ENCODE measurements at places on chromosomes 16 and 17.
A peak's percentile ranks its signal among the peaks of the same experiment; 100 is the strongest.

- DNase-seq, result no peak
These were observed 661.9 kb upstream of the SALL1 start for GRCh38 chr16:51812945-51813344.

- no peak for DNase-seq
These were observed 500 bp downstream of the COX6A2 start for GRCh38 chr16:31427441-31428278.

- DNase-seq, result peak; percentile 39
These were observed 32.4 kb downstream of the DCAKD start for GRCh38 chr17:45018848-45019711.

- DNase-seq, result no peak
These were observed 14.4 kb downstream of the ADAM11 start for GRCh38 chr17:44773140-44773539.

GRCh38 chr16:86794216-86794864 is 216.0 kb downstream of the FOXL1 start:
- no peak for DNase-seq

GRCh38 chr17:52754838-52755237 is 596.3 kb upstream of the CA10 start:
- no peak for DNase-seq

- no peak for DNase-seq
These were observed 998 bp upstream of the PRKCA start for GRCh38 chr17:66301367-66301863.

DNA sequence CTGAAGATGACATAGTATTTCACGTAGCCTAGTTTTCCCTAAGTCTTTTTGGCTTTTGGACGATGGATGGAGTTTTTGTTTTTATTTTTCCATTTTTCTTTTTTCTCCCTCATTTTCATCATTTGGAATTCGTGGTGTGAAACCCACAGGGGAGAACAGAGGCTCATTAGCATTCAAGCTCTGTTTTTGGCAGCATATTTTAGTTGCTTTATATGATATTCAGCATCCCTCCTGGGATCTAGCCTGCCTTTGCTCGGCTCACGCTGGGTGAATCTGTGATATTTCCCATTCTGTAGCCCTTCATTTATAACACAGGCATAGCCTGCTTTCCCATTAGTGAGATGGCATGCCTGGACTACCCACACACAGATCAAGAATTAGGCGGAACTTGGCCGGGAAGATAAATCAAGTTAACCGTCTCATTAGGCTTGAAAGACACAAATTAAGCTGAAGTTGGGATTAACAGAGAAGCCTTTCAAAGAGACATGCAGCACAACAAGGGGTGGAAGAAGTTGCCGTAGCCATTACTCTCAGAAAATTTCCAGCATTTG is 20.1 kb upstream of the CLEC19A start:
- DNase-seq, result no peak

DNA sequence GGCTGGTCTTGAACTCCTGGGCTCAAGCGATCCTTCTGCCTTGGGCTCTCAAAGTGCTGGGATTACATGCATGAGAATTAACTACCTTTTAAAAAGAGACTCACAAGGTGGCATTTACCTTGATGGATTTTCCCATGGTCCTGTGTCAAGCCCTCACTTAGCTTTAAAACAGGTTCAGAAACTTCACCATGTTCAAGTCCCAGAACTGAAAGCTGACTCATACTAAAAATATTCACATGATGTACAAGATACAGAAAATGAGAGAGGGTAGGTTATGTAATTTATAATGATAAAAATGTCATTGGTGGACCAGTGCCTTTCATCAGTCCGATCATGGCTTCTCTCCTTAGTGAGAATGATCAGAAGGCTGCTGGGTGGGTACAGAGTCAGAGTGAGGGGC is 4.3 kb upstream of the AKAP1 start:
- no peak for DNase-seq
